ENCODE measurements at places on chromosomes 1 and 21. TPM values are rescaled to one million over a fixed set of nuclear protein-coding genes. Genes with fewer than 3 reads are reported as not detected.

DNA sequence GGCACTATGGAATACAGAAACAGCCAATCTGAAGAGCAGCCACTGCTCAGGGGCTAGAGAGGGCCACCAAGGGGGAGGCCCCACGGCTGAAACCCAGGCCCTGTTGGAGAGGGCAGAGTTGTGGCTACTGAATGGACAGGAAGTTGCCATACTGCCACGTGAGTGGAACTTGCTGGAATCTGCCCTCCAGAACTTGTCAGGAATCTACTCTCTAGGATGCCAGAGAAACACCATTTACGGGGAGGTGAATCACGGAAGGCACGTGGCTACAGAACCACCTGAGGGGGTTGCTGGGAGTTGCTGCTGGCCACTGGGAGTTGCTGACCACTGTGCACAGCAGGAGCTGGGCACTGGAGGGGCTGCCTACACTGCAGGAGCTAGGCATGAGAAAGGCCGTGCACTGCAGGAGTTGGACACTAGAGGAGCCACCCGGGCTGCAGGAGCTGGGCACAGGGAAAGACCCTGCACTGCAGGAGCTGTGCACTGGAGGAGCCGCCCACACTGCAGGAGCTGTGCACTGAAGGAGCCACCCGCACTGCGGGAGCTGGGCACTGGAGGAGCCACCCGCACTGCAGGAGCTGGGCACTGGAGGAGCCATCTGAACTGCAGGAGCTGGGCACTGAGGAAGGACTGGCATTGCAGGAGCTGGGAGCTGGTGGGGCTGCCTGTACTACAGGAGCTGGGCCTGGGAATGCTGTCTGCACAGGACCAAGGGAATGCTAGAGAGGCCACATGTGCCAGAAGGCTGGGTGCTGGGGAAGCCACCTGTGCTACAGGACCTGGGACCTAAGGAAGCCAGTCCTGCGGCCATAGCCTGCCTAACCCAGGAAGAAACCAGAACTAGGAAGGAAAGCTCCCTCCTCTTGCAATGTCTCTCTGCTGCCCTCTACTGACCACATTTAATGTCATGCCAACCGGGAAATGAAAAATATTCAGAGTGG, 343.4 kb downstream of the MATN1 start:
- DNase-seq = peak; percentile 59
- peaks cover 6% of the 10 kb centered on the region for H3K27me3 ChIP-seq
- peaks cover 2% of the 10 kb centered on the region for H3K4me1 ChIP-seq
- H3K4me3 ChIP-seq = no peak overlapping the region
- H3K36me3 ChIP-seq = no peaks in the 10 kb centered on the region

DNA sequence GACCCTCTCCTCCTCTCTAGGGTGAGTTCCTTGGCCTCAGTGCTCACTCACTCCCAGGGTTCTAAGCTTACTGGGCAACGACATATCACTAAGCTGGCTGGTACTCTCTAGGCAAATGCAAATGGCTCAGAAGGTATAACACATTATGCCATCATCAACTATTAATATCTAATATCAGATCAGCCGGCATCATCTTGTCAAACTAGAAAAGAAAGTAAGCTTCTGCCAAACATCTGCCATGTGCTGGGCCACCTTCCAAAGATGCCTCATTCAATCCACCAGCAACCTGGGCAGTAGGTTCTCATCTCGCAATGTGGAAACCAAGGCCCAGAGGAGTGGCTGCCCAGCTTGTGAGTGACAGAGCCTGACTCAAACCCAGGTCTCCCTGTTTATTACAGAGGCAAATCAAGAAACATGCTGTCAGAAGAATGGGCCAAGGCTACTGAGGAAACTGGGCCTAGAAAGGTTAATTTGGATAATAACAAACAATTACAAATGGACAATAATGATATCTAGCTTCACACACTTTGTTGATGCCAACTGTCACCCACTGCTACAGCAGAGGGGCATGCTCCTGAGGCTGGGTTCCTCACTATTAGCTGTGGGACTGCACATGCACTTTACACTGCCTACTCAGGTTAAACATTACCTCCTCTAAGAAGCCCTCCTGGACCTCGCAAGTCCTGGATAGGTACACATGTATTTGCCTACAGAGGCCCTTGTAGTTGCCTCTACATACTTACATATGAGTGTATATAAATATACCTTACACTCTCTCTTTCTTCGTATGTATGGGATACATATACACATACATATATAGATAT, 183.3 kb upstream of the JUN start:
- H3K27me3 ChIP-seq = no peaks in the 10 kb centered on the region
- H3K36me3 ChIP-seq = no peaks in the 10 kb centered on the region
- no peak overlapping the region for H3K4me3 ChIP-seq
- H3K27ac ChIP-seq = peak overlapping the region; percentile 21
- DNase-seq = no peak

DNA sequence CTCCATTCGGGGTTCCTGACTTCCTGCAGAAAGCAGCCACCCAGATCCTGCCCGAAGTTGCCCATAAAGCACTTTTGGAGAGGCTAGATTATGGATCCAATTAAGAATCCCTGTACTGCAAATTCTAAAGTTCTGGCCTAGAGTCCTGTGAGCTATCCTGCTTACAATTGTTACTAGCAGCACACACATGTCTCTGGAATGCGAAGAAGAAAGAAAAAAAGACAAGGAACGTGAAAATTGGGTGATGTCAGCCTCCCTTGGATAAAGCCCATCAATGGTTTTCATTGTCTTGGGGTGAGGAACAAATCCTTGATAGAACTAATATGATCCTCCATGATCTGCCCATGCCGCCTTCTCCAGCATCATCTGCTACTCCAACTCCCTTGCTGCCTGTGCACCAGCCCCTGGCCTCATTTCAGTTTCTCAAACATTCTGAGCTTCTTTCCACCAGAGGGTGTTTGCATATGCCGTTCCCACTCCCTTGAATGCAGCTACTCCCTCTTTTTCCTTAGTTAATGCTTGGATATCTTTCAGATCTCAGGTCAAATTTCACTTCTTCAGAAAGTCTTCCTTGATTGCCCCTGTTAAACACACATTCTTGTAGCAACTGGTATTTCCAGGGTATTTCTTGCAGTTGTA, 94.0 kb downstream of the ST6GALNAC5 start:
- no peaks in the 10 kb centered on the region for H3K36me3 ChIP-seq
- H3K4me3 ChIP-seq = no peak overlapping the region
- no peaks in the 10 kb centered on the region for H3K27me3 ChIP-seq
- no peaks in the 10 kb centered on the region for H3K4me1 ChIP-seq

DNA sequence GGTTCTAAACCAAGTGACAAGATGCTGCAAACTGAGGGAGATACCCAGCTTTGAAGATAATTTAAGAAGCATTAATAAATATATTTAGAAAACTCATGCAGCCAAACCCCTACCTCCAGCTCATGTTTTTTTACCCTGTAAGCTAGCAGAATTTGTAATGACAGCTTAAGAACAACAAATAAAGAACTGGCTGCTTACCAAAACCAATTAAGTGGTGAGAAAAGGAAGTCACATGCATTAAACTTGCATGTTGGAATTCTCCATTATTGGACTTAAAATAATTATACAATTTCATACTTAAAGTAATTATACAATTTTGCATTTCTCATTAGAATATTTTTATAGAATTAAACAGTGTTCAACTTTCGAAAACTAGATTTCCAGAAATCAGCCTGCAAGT, 75.6 kb upstream of the CNIH3 start:
- DNase-seq = no peak
- H3K36me3 ChIP-seq = no peaks in the 10 kb centered on the region
- H3K4me1 ChIP-seq = peaks cover 18% of the 10 kb centered on the region
- H3K4me3 ChIP-seq = no peak overlapping the region

DNA sequence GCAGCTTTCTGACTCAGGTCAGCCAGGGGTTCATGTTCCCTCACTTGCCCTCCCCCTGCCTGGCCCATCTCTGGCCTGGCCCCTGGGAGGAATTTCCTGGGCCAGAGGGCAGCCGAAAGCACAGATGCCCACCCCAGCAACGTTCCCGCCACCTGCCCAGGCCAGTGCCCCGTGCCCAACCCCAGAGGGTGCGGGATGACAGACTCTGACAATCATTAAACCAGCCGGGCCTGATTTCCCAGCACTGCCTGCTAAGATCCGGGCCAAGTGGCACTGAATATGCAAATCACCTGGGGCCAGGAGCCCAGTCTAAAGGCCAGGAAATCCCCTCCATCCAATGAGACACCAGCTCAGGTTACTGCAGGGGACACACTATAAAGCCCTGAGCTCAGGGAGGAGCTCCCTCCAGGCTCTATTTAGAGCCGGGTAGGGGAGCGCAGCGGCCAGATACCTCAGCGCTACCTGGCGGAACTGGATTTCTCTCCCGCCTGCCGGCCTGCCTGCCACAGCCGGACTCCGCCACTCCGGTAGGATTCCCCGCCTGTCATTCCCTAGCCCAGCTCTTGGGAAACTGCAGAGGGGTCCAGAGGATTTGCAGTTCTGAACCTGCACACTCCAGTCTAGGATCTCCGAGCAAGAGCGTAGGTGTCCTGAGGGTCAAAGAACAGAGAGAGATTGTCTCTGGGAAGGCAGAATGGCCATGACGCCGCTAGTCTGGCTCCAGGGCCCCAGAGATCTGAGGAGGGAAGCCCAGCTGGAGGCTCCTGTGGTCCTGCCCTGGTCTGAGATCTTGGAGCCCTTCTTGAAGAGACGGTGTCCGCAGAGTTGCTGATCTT, at the start of gene ELF3:
Gene ELF3, plus strand, starts transcription at position 408 of the 836 bp plus-strand sequence. CDS start 550 bp downstream, outside the sequence.
- H3K4me1 ChIP-seq = no peaks in the 10 kb centered on the region
- H3K27me3 ChIP-seq = no peaks in the 10 kb centered on the region
- peaks cover 4% of the 10 kb centered on the region for H3K36me3 ChIP-seq
- no peak within 1 kb of the TSS for H3K4me3 ChIP-seq
- H3K27ac ChIP-seq = no peak within 1 kb of the TSS
- DNase-seq = no peak

- no peaks in the 10 kb centered on the region for H3K36me3 ChIP-seq
- no peaks in the 10 kb centered on the region for H3K4me1 ChIP-seq
- DNase-seq = no peak
- H3K27ac ChIP-seq = no peak overlapping the region
- peaks cover 15% of the 10 kb centered on the region for H3K27me3 ChIP-seq
- no peak overlapping the region for H3K4me3 ChIP-seq
Observed at GRCh38 chr1:162997499-162998285, 71.5 kb upstream of the RGS4 start.

- peaks cover 21% of the 10 kb centered on the region for H3K36me3 ChIP-seq
- DNase-seq = peak; percentile 90
- H3K27me3 ChIP-seq = no peaks in the 10 kb centered on the region
- peak overlapping the region; percentile 91 for H3K27ac ChIP-seq
- H3K4me3 ChIP-seq = peak overlapping the region; percentile 16
- H3K4me1 ChIP-seq = peaks cover 61% of the 10 kb centered on the region
Observed at GRCh38 chr1:38029685-38030511, 16.7 kb downstream of the POU3F1 start.

- no peak overlapping the region for H3K4me3 ChIP-seq
- H3K27ac ChIP-seq = no peak overlapping the region
Observed at GRCh38 chr1:94544706-94545490, 3.3 kb upstream of the F3 start.

GABPA gene
- 25.3 TPM for total RNA-seq

- no peak overlapping the region for H3K4me3 ChIP-seq
- peaks cover 2% of the 10 kb centered on the region for H3K36me3 ChIP-seq
- H3K27ac ChIP-seq = no peak overlapping the region
- no peaks in the 10 kb centered on the region for H3K27me3 ChIP-seq
- DNase-seq = no peak
- peaks cover 3% of the 10 kb centered on the region for H3K4me1 ChIP-seq
Observed at GRCh38 chr1:34970829-34971228, 14.3 kb downstream of the TMEM35B start.

DNA sequence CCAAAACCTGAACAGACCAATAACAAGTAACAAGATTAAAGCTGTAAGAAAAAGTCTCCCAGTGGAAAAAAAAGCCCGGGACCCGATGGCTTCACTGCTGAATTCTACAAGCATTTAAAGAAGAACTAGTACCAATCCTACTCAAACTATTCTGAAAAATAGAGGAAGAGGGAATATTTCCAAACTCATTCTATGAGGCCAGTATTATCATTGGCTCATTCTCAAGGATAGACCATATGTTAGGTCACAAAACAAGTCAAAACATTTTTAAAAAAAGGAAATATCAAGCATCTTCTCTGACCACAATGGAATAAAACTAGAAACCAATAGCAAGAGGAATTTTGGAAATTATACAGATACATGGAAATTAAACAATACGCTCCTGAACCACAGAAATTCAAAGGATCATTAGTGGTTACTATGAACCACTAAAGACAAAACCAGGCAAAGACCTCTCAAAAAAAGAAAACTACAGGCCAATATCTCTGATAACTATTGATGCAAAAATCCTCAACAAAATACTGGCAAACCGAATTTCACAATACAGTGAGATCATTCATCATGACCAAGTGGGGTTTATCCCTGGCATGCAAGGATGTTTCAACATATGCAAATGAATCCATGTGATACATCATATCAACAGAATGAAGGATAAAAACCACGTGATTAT, 13.9 kb upstream of the IL20 start:
- no peak overlapping the region for H3K27ac ChIP-seq
- H3K4me1 ChIP-seq = peaks cover under 1% of the 10 kb centered on the region
- no peaks in the 10 kb centered on the region for H3K36me3 ChIP-seq
- DNase-seq = no peak
- no peaks in the 10 kb centered on the region for H3K27me3 ChIP-seq

GRCh38 chr1:204343802-204344201, 15.9 kb downstream of the PLEKHA6 start:
- H3K27me3 ChIP-seq = peaks cover 2% of the 10 kb centered on the region
- peaks cover 4% of the 10 kb centered on the region for H3K4me1 ChIP-seq
- H3K27ac ChIP-seq = no peak overlapping the region
- no peak overlapping the region for H3K4me3 ChIP-seq

GRCh38 chr1:42319871-42320484, 15.1 kb downstream of the FOXJ3 start:
- H3K4me3 ChIP-seq = peak overlapping the region; percentile 55
- peaks cover 86% of the 10 kb centered on the region for H3K4me1 ChIP-seq
- peak overlapping the region; percentile 93 for H3K27ac ChIP-seq
- peak; percentile 27 for DNase-seq
- no peaks in the 10 kb centered on the region for H3K27me3 ChIP-seq

DNA sequence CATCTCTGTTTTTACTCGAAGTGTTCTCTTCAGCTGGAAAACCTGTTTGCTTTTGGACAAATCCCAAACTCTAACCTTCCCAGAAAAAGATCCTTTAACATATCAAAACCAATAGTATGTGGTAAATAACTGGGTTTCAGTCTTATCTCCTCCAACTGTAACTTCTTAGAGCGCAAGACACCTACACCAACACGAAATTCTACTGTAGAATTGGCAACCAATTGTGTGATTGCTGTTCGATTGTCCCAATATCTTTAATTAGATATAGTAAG, 5.8 kb upstream of the MPZL1 start:
- peak overlapping the region; percentile 91 for H3K27ac ChIP-seq
- peaks cover 43% of the 10 kb centered on the region for H3K4me1 ChIP-seq

SYF2 gene
- total RNA-seq = 42.4 TPM

- H3K36me3 ChIP-seq = no peaks in the 10 kb centered on the region
- no peaks in the 10 kb centered on the region for H3K4me1 ChIP-seq
- peaks cover 9% of the 10 kb centered on the region for H3K27me3 ChIP-seq
- H3K27ac ChIP-seq = no peak overlapping the region
Observed at GRCh38 chr1:165508291-165508690, 35.5 kb upstream of the LRRC52 start.

- H3K27ac ChIP-seq = no peak overlapping the region
- no peak overlapping the region for H3K4me3 ChIP-seq
- H3K36me3 ChIP-seq = no peaks in the 10 kb centered on the region
- no peak for DNase-seq
- no peaks in the 10 kb centered on the region for H3K4me1 ChIP-seq
Observed at GRCh38 chr1:219917851-219918466, 10.4 kb downstream of the SLC30A10 start.

ERICH3 gene
- not detected for total RNA-seq

LCE6A gene
- not detected for total RNA-seq

- H3K4me3 ChIP-seq = no peak overlapping the region
- H3K27me3 ChIP-seq = no peaks in the 10 kb centered on the region
- DNase-seq = no peak
- H3K4me1 ChIP-seq = no peaks in the 10 kb centered on the region
- H3K36me3 ChIP-seq = no peaks in the 10 kb centered on the region
Observed at GRCh38 chr1:76615253-76616035, 251.8 kb upstream of the ST6GALNAC5 start.
